ACHN (cell line): ENCODE measurements at places on chromosomes 12 and 14.

GRCh38 chr14:54893151-54893760 is 9.4 kb downstream of the GCH1 start:
- peak; percentile 55 for DNase-seq

DNA sequence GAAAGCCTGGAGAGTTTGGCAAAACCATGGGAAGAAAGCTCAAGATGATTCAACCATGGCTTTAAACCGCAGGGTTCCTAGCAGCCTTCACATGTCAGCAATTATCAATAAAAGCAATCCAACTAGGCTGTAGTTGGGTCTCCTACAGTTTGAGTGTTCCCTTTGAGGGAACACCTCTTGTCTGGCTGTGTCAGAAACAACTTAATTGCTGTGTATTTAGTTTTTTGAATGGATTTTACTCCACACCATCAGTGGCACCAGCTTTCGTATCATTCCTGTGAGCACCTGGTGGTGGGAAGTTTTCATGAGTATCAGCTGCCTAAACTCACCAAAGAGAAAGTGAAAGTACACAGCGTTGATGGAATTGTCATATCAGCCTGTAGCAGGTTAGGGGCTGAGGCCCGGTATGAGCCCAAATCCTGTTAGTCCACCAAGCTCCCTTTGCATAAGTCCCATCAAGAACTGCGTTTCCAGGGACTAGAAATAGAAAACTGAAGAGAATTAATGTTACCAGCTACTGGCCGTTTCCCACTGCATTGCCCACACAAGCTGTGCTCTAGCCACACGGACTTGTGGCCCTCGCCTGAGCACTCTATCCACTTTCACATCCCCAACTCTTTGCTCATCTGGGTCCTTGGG is 10.9 kb upstream of the IL26 start:
- peak; percentile 74 for DNase-seq

DNA sequence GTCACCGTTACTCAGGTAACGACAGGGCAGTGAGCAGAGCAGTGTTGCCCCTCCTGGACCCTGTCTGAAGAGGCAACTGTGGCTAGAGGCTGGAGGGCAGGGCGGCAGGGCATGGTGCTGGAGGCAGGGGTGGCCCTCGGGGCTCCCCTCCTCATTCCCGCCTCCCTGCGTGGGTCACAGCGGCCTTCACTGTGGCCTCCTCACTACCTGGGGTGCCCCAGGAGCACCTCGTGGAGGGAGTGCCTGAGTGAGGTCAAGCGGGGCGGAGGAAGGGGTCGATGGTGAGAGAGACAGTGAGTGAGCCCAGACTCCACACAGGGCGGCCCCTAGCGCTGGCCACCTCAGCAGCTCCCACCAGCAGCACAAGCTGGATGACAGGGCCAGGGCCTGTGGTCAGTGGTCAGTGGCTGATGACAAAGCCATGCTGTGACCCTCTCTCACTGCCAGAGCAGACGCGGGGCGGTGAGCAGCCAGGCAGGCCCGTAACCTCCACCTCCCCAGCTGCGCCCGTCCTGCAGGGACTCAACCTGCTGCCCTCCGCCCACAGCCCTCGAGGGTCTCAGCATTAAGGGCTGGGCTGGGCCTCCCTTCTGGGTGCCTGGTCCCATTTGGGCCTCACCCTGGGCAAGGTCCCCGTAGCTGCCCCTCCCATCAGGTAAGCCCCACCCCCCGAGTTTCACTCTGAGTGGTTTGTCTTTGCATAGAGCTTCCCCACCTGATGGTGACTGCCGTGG is 17.8 kb downstream of the GPR132 start:
- DNase-seq: no peak

GRCh38 chr12:76711241-76711640 is 52.7 kb upstream of the ZDHHC17 start:
- peak; percentile 70 for DNase-seq

DNA sequence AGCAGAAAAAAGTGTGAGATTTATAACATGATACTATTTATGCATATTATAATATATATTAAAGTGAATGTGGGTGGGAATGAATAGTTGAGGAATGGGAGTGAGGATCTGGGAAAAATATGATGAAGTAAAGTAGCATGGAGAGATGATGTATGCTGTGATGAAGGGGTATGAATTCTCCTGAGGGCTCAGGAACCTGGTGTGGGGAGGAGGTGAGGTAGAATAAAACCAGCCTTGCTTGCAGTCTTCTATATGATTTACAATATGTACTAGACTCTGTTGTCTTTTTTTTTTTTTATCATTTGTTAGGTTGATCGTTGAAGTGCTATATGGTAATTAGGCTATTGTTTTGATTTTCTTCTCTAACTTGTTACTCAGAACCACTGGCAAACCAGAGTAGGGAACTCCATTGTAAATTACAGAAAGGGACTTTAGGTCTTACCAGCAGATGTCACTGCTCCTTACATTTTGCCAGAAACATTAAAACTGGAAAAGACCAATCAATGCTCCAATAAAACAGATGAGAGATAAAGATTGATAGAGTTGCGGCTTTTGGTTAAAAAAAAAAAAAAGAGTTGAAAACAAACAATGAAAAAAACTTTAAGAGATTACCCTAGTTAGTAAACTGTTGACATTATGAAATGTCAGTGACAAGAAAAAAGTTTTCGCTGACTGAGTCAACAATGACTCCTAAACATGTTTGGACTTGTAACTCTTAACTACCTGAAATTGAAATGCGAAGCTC is 39.9 kb downstream of the ATL1 start:
- DNase-seq: peak; percentile 45

DNA sequence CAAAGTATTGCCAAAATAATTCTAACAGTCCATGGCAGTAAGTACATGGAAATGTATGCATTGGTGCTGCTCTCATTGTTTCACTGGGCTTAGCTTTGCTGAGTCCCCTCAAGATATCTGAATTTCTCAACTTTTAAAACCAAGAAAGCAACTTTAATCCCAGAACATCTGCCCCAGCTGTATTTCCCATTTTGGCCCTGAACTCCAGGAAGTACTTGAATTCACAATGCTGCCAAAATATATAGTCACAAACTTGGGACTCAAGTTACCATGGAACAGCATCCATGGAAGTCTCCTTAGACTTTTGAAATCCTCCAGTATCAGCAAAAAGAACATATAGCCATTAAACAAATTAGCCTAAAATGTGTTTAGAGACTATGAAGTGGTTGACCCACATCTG is 78.5 kb upstream of the FLRT2 start:
- DNase-seq: no peak
